ENCODE measurements at places on chromosomes 3 and 15.

DNA sequence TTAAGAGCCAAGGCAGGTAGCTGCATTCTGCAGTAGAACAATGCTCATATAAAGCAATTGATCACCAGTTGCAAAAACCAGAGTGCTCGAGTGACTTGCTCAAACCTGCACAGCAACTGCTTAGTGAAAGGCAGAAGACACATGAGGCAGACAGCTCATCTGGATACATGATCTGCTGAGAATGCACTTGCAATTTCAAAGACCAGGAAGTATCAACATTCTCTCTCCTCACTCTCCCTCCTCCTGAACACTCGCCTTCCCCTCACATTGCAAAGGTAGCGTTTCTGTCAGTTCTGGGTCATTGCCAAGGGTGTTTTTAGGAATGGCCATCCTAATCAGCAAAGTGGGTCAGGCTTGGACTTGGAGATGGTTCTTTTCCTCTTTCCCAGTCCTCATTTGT lies 61.0 kb downstream of the BFSP2 start:
- DNase-seq = no peak

DNA sequence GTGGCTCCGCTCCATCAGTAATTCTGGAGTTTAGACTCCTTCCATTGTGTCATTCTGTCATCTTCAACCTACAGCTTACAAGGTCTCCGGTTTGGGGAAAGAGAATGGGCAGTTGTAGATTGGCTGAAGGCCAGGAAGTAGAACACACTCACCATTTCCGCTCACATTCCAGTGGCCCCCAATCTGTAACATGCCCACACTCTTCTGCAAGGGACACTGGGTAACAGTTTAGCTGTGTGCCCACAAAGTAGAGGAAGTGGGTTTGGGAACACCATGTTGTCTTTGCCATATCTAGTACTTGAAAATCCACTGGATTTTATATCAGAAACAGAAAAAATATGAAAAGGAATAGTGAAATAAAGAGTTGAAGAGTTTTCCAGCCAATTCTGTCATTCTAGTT lies 153.5 kb downstream of the SV2B start:
- peak; percentile 20 for DNase-seq

GRCh38 chr15:31463521-31464102 lies 137.0 kb downstream of the KLF13 start:
- no peak for DNase-seq

DNA sequence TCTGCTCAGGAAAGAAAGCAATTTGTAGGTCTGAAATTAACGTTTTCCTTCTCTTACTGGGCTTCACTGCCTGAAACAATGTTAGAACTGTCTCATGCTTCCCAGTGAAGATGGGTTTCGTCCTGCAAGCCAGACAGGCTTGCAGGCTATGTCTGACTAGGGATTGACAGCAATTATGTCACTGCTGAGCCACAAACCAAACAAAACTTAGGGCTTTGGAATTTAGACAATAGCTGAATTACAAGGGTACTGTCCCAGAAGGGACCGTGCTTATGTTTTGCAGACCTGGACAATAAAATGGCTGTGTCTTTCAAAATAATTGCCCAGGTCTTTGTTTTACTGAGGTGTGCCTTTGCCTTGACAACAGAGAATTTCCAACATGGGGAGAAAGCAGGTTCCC lies 46.3 kb upstream of the CCDC80 start:
- DNase-seq = no peak

- no peak for DNase-seq
Measured at GRCh38 chr3:5053021-5053831, 68.9 kb upstream of the ARL8B start.

GRCh38 chr3:136751316-136752171 lies 634 bp downstream of the STAG1 start:
- peak; percentile 94 for DNase-seq
